ENCODE measurements at places on chromosomes 2 and 18.

- DNase-seq: no peak
Measured at GRCh38 chr18:5876891-5877290, 18.4 kb downstream of the TMEM200C start.

GRCh38 chr2:132815516-132815915 is 145.5 kb upstream of the LYPD1 start:
- no peak for DNase-seq

- DNase-seq: no peak
Measured at GRCh38 chr2:191664823-191665677, 12.9 kb upstream of the NABP1 start.

DNA sequence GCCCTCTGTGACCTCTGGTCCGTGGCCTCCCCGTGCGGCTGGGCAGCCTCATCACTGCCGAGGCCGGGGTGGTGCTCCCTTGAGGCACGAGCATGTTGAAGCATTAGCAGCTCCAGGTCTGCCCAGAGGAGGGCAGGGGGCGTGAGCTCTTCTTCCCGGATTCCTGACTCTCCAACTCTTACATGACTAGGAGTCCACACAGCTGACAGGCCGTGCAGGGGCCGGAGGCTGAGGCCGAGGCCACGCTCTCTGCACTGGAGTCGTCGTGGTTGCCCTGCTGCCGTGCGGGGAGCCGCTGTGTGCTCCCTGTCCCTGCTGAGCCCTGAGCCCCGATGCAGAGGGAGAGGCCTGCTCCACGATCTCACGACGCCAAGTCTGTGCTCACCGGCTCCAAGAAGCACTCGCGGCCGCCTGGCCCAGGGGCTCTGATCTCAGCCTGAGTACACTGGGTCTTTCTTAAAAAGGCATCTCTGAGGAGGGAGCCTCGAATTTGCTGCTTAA is 19.4 kb upstream of the KCNG2 start:
- DNase-seq: no peak

DNA sequence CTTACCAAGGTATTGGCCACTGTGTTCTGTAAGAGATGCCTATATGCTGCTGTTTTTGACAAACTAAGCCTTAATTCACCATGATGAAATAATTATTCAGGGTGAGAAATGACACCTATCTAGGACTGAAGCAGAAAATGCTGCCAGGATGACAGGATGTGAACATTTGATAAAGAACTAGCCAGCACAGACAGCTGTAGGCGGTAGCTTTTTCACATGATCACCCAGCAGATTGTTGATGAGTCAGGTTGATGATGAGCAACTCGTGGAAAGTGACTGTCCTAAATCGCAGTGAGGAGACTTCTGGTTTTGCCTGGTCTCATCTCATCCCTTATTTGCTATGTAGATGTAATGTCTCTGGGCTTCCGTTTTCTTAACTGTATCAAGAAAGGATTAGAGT is 144.1 kb downstream of the PRPF40A start:
- no peak for DNase-seq

- no peak for DNase-seq
Measured at GRCh38 chr18:36340246-36340645, 42.7 kb downstream of the FHOD3 start.

- DNase-seq: no peak
Measured at GRCh38 chr2:225597911-225598310, 198.4 kb downstream of the NYAP2 start.

GRCh38 chr2:226652369-226652768 is 147.3 kb downstream of the IRS1 start:
- no peak for DNase-seq

DNA sequence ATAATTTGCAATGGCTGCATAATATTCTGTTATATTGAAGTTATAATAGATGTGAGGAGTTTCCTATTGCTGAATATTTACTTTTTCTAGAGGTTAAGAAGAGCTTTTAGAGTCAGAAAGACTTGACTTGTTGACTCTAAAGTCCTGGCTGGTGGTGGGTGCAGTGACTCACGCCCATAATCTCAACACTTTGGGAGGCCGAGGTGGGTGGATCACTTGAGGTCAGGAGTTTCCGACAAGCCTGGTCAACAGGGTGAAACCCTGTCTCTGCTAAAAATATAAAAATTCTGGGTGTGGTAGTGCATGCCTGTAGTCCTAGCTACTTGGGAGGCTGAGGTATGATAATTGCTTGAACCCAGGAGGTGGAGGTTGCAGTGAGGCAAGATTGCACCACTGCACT is 33.9 kb upstream of the ATIC start:
- DNase-seq: no peak

DNA sequence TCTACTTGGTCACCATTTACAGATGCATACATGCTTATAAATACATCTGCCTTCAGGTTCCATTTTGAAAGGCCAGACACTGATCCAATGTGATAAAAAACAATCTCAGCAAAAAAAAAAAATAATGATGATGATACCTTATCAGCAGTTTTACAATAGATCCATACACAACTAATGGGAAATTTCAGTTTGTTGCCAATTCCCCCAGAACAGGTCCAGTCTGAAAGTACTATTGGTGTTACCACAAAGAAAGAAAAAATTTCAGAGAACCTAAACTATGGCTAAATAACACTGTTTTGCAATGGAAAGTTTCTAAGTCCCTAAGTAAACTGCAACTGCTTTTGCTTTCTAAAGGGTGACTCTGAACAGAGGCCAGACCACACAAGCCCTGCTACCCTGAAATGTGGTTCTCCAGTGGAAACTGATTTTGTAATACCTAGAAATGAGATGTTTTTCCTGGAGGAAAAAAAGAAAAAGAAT is 54.1 kb downstream of the LPIN2 start:
- no peak for DNase-seq

DNA sequence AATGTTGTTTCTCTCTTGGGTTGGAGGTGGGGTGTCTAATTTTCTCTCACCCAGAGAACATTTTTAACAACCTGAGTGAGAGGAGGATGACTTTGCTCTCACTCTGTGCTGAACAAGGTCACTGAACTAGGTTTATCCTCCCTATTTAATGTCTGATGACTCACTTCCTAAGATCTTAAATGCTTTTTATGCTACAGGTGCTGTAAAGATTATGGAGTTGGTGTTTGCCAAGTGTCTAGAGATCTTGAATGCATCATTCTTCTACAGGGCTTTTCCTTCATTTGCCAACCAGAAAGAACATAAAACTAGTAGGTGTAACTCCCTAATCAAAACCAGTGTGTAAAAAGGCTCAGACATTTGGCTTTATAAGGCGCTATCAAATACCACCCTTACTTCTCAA is 350.5 kb upstream of the ETAA1 start:
- no peak for DNase-seq

DNA sequence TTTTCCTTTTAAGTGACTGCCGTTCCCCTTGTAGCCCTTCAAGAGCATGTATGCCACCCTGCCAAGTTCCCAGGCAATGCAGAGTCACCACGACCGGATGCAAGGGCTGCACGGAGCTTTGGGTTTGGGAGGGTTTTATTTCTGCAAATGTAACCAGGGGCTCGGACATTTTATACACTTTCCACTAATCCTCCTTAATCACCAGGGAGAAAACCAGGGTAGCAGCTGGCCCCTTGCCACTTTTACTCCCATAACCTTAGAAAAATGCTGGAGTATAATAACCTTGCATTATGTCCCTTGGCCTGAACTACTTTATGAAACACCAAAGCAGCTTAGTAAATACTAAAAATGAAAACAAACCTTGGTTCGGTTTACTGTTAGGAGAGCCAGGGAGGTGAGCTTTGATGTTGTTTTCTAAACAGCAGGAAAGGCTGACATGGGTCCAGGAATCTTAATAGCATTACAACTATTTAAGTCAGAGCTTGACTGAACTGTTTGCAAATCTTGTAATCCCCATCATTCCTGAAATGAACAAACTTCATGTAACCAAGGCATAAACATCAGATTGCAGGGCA is 152.8 kb upstream of the RIOK3 start:
- DNase-seq: no peak

DNA sequence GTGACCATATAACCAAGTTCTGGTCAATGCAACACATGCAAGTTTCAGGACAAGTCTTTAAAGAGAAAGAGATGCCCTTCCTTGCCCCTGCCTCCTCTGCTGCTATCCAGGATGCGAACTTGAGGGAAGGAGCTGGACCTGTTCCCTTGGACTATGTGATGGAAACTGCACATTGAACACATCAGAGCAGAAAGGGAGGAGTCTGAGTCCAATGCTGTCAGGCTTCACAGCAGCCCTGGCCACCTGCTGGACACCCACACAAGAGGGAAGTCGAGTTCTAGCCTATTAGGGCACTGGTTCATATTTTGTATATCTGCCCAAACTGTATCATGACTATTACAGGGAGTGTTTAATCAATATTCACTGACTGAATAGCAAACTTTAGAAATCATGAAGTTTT is 38.3 kb upstream of the TEX51 start:
- no peak for DNase-seq

- no peak for DNase-seq
Measured at GRCh38 chr2:230738391-230738811, 25.8 kb downstream of the CAB39 start.

DNA sequence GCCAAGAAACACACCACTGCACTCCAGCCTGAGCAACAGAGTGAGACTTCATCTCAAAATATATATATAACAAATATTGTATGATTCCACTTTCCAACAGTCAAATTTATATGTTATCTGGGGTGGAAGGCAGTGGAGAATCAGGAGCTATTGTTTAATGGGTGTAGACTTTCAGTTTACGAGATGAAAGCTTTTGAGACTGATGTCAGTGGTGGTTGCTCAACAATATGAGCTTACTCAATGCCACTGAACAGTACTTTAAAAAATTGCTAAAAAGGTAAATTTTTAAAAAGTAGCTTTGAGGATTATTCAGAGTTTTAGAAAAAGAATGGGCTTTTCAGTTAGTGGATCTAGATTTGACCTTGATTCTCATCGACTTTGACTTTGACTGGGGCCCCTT is 105.9 kb upstream of the ST6GAL2 start:
- no peak for DNase-seq

GRCh38 chr2:234863043-234863934 is 88.5 kb upstream of the SH3BP4 start:
- DNase-seq: no peak

DNA sequence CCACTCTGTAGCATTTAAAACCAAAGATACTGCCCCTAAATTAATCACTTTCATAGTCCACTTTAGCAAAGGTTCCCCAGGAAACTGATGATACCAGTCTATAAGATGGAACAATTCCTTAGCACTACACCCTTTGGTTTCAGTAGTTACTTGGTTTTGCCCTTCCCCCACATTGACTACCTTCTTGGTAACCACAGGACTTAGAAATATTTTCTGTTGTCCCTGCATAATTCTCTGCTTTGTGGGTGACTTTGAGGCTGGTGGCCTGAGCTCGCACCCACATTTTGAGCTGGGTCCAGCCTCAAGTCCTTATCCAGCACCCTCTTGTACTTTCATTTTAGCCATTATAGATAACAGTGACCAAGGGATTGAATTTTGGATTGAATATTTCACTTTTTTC is 23.1 kb downstream of the ELP2 start:
- no peak for DNase-seq

GRCh38 chr2:47799031-47799609 is 16.2 kb downstream of the MSH6 start:
- DNase-seq: no peak

- peak; percentile 36 for DNase-seq
Measured at GRCh38 chr2:235135990-235136561, 184.3 kb downstream of the SH3BP4 start.

DNA sequence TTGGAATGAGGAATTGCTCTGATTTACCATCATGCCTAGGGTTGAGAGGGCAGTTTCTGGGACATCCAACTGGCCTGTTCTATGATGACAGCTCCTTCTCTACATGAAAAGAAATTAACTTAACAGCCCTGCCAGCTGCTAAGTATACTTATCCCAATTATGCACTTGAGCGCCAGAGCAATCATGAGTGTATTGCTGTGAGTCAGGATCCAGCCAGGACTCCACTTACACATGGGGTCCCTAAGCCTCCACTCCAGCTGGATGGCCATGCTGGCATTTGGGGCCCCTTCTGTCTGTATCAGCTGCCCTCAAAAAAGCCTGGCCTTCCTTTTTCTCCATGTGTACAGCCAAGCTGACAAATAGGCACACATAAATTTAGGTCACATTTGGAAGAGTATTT is 481.9 kb downstream of the TMX3 start:
- DNase-seq: no peak
